Activated T-helper 17 cell treated with anti-CD3 and anti-CD28 coated beads, Interleukin-2, amount 50 U/mL, for 72 hours (primary cell): ENCODE measurements at places on chromosomes 4 and X.

DNA sequence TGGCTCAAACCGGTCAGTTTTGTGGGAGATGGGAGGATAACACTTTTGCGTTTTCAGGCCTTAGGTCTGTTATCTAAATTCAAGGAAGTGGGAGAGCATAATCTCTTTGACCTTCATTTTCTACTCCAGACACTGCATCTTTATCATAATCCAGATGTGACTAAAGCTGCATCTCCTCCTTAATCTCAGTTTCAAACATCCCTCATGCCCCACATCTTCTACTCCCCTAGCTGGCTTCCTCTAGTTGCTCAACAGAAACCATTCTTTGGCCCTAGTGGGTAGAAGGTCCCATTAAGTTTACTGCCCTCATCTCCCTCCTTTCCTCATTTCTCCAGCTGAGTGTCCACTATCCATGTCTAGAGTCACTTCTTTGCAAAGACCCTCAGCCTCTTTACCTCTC, 18.8 kb upstream of the RASL11B start:
- peak; percentile 59 for ATAC-seq

DNA sequence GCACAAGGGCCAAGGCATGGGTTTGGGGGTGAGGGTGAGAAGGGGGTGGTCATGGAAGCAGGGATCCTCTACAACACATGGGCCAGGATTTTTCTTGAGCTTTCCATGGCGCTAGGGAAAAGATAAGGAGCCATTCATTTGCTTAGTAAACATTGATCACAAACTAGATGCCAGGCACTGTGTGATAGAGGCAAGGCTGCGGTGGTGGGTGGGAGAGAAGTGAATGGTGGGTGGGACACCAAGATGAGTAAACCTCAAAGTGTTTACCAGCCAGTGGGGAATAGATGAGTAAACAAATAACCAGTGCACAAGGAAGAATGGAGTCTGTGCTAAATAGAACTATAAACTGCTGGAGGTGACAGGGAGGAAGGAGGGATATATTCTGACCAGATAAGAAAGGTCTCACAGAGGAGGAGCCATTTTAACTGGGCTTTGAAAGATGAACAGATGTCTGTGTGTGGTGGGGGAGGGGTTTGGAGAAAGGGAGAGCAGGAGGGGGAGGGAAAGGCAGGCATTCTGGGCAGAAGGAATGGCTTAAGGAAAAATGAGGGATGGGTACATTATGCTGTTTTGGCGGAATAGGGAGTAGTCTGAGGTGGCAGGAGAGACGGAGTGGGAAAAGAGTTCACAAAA, 48.0 kb upstream of the LAS1L start:
- ATAC-seq, result no peak

- ATAC-seq, result no peak
These were observed 467 bp downstream of the HSD17B11 start for GRCh38 chr4:87390551-87390890.

GRCh38 chrX:118560489-118560888, 64.9 kb downstream of the DOCK11 start:
- ATAC-seq, result no peak

DNA sequence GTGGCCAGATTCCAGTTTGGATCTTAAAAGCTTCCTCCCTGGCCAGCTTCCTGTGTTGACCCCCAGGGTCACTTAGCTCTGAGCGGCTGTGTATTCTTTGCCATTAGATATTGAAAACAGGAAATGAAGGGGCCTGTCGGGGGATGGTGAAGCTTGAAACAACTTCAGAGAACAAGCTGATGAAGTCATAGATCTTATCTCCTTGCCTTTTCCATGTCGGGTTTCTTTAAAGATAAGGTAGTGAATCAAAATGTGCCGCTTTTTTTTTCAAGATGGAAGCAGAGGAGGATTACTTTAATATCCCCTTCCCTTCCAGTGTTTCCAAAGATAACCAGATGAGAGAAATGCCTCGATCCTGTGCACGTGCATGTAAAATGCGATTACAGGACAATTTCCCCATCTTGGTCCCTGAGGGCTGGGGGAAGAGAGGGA, 508.5 kb downstream of the MID1IP1 start:
- ATAC-seq, result peak; percentile 68

- ATAC-seq, result peak; percentile 23
These were observed 89.9 kb upstream of the TLR2 start for GRCh38 chr4:153594210-153594609.

DNA sequence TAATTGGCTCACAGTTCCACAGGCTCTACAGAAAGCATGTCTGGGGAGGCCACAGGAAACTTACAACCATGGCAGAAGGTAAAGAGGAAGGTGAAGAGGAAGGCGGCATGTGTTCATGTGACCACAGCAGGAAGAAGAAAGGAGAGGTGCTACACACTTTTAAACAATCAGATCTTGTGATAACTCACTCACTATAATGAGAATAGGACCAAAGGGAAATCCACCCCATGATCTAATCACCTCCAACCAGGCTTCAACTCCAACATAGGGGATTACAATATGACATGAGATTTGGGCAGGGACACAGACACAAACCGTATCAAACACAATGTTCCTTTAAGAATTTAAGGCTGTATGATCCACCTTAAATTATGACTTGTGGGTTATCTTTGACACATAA, 10.5 kb upstream of the PGM2 start:
- ATAC-seq, result peak; percentile 62

DNA sequence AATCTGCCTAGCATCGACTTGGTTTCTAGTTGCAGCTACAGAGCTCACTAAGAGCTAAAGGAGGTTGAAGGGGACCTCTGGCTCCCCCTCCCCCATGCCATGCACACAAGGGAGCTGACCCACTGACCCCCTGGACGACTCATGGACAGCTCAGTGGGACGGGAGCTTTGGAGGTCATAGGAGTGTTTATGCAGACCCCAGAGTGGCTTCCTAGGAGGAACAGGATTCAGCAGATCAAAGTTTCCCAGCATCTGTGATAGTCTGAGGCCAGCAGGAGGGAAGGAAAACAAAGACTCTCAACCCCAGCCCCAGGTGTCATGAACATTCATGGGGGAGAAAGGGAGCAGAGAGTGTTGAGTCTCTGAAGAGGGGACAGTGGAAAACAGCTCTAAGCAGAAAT, 104.4 kb downstream of the ARSF start:
- no peak for ATAC-seq

DNA sequence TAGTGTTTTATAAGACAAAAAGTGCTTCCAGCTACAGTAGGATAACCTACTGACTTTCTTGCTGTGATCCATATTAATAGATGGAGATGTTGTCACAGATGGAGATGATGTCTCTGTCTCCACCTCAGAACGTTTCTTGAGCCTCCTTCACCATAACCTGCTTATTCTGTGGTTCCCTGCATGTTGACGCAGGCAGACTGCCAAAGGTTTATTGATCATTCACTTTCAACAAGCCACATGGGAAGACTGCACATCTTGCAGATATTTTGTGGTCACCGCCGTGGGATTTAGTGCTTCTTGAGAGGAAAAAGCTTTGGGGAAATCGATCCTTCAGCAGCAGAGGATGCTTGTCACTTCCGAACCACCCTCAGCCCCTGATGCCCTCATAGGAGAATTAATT, 943.0 kb upstream of the PRKX start:
- no peak for ATAC-seq

GRCh38 chr4:97104006-97104405, 1039.3 kb downstream of the STPG2 start:
- ATAC-seq, result no peak

DNA sequence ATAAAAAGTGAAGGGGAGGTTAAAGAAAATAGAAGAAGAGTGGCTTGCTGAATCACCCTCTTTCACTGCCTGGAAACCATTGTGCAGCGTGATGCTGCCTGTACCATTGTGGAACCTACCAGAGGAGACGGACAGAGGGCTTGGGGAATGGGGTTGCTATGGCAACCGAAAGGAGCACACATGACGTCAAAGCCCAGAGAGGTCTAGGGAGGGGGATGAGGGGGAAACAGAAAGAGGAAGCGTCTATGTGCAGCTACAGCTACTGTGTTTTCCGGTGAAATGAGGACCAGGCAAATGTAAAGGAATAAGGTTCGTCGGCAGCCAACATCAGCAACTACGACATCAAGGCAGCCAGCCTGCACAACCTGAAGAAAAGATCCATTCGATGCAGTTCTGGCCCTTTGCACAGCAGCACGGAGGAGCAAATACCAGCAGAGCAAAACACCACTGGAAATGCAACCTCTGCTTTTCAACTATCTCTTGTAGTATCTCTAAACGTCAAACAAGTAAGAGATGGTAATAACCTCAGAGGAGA, at the start of gene MAPK10:
Gene MAPK10 (minus strand): TSS at position 110 of the 535 bp plus-strand sequence.
- peak; percentile 88 for ATAC-seq

DNA sequence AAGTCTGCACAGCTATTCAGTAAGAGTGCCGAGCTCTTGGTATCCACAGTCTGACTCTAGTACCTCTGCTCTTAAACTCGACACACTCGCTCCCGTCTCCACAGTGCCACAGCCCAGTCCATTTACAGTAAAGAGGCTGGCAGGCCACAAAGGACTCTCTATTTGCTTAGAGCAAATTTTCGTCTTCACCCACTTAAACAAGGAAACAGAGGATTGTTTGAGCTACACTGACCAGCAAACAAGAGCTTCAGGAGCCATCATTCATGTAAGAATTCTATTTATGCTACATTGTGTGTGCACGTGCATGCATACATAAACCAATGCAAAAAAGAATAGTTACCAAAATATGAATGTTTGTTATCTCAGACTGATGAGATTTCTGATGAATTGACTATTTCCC, 290.2 kb downstream of the USP46 start:
- ATAC-seq, result no peak

- ATAC-seq, result no peak
These were observed 7.9 kb downstream of the GTPBP6 start for GRCh38 chrX:310621-311155.

DNA sequence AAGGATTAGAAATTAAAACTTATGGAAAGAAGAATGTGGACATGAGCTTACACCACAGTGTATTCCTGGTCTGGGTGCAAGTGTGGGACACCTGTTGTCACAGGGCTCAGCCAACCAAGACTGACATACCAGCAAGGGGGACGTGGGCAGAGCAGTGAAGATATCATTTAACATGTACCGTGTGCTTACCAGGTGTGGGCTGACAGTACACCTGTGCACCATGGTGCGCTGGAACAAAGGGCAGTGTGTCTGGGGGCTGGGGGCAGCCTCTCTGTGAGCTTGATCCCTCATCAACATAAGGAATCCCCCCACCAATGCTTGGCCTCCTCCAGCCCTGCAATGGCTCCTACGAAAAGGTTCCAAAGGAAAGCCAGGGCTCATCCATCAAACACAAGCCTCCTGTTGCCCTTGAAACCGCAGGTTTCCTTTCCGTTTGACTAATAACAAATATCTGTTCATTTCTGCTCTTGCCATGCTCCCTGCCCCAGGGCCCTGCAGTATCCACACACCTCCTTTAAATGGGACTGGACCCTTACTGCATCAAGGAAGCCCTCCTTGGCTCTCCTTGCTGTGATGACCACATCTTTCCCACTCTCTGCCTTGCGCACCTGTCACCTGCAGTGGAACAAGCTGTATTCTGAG, 16.7 kb downstream of the EVC2 start:
- no peak for ATAC-seq

GRCh38 chrX:2652106-2652505, 39.0 kb upstream of the CD99 start:
- no peak for ATAC-seq

DNA sequence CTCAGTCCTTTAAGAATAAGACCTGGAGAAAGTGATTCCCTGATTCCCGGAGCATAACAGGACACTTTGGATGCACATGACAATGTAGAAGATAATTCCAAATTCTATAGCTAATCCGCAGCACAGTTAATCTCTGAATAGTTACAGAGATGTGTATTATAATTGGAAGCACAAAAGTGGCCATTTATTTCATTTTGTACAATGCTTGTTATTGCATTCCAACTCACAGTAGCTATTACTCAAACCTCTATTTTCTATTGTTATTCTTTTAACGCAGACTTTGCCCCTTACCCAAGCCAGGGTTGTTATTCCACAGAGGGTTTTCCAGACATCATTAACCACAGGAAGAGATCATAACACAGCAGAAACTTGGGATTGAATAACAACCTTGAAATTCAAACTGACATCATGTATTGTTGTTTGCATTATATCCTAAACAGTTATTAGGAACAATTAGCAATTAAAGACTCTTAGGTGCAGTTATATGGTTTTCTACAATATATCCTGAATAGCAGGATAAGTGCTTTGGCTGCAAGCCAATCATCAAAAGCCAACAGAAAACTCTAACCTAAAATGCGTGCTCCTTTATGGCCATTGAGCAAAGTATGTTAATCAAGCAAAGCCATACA, 984.0 kb upstream of the TENM3 start:
- ATAC-seq, result no peak

GRCh38 chr4:123848606-123849005, 452.0 kb downstream of the SPRY1 start:
- ATAC-seq, result no peak

DNA sequence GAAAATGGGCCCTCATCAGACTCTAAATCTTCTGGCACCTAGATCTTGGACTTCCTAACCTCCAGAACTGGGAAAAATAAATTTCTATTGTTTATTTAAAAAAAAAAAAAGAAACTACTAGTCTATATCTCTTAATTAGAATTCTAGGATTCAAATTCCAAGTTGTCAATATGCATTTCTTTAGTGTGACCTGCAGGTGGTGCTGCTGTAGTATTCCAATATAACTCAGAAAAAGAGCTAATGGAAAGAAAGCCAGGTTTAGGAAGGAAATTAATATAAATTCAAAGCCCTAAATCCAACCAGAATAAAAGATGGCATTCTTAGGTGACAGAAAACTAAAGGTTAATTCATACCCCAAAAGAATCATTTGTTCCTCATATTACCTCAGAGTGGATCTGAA, 80.0 kb upstream of the NALF2 start:
- no peak for ATAC-seq

- ATAC-seq, result peak; percentile 100
These were observed 9.8 kb upstream of the ATP2B3 start for GRCh38 chrX:153507484-153508178.

DNA sequence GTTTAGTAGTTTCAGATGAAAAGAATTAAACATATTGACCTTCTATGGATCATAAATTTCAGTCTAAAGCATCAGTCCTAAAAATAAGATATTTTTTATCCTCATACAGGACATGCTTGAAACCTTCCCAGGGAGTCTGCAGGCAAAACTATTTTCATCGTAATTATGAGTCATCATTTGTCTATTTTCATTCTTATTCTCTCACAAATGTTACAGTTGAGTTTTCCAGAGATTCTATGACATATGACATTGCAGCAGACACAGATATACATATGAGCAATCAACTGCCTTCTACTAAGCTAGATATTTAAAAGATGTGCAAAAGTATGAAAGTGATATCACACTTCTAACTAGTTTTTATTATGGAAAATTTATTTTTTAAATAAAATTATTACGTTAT, 398.0 kb downstream of the MAGEB5 start:
- no peak for ATAC-seq

DNA sequence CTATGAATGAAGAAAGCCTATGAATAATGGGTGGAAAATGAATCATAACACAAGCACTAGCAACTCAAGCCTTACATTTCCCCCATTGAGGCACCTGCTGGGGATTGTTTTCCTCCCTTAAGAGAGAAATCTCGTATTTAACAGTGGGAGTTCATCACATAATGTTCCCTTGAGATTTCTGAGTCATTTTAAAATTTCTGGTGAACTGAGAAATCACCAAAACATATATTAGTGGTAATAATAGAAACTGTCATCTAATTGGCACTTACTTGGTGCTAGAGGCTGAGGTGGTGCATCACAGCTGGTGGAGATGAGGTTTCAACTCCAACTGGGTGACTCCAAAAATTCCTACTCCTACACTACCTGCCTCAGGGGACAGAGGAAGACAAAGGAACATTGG, 561.3 kb upstream of the LCORL start:
- no peak for ATAC-seq
